CD4-positive, alpha-beta T cell treated with Interleukin-4 for 4 hours (primary cell): ENCODE measurements at places on chromosomes 16 and 17.
A peak's percentile ranks its signal among the peaks of the same experiment; 100 is the strongest.

GRCh38 chr16:74275031-74275636, 21.5 kb upstream of the PSMD7 start:
- DNase-seq = no peak

DNA sequence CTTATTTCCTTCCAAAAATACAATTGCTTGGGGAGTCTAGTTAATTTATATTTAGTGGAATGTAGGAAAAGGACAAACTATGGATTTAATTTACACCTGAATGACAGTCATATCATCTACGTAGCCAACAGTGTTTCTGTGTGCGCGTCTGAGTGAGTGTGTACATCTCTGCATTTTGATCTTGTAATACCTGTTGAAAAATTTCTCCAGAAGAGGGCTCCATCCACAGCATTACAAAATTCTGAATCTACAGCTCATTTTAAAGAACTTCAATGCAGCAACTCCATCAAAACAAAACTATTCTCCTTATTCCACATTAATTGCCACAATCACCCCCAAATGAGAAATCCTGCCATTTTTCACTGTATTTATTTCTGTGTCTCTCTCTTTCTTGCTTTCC, 3.9 kb downstream of the CDH13 start:
- no peak for DNase-seq

GRCh38 chr17:70539132-70539924, 370.0 kb downstream of the KCNJ2 start:
- no peak for DNase-seq

DNA sequence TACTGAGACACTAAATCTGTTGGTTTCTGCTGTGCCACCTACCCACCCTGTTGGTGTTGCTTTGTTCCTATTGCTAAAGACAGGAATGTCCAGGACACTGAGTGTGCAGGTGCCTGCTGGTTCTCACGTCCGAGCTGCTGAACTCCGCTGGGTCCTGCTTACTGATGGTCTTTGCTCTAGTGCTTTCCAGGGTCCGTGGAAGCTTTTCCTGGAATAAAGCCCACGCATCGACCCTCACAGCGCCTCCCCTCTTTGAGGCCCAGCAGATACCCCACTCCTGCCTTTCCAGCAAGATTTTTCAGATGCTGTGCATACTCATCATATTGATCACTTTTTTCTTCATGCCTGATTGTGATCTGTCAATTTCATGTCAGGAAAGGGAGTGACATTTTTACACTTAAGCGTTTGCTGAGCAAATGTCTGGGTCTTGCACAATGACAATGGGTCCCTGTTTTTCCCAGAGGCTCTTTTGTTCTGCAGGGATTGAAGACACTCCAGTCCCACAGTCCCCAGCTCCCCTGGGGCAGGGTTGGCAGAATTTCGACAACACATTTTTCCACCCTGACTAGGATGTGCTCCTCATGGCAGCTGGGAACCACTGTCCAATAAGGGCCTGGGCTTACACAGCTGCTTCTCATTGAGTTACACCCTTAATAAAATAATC, 14.6 kb downstream of the STH start:
- DNase-seq = no peak

DNA sequence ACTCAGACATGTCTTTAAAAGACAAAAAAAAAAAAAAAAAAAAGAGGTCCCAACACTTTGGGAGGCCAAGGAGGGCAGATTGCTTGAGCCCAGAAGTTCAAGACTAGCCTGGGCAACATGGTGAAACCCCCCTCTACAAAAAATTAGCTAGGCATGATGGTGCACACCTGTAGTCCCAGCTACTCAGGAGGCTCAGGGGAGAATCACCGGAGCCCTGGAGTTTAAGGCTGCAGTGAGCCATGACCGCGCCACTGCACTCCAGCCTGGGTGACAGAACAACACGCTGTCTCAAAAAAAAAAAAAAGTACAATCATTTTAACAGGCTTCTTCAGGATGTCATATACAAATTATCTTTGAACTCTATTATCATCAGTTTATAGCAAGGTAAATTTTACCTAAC, 22.0 kb downstream of the C16orf87 start:
- no peak for DNase-seq

GRCh38 chr16:52364500-52364899, 182.4 kb downstream of the TOX3 start:
- DNase-seq = no peak

DNA sequence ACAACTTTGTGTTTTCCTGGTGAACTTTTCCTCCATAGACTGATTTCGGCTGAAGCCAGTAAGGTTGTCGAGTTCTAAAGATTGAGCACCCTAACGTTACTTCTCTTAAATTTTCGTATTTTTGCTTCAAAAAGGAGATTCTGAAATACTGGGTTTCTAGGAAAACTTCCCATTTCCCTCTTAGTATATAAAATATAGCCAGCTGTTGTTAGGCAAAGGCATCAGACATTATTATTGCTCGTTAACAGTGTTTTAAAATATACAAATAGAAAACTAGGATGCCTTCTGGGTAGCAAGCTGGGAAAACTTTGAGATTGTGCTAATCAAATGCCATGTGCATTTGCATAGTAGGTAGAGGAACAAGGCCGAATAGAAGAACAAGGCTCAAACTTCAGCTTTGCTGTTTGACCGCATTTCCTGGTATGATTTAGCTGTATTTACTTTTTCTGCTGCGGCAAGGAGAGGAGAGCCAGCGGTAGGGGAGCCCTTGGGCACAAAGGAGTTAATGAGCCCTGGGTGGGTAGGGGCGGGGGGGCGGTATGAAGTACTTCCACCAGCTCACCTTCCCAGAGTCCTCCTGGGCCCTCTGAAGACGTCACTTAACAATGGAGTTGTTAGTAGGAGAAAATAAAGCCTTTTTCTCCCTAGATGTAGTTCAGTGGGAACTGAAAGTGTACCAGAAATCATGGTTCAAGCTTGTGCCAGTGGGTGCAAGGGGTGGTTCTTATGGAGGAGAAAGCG, 151.9 kb downstream of the MSI2 start:
- no peak for DNase-seq

GRCh38 chr16:57166451-57166850, 19.4 kb downstream of the PSME3IP1 start:
- no peak for DNase-seq

- DNase-seq = no peak
Observed at GRCh38 chr16:69848637-69849545, 86.8 kb downstream of the WWP2 start.

DNA sequence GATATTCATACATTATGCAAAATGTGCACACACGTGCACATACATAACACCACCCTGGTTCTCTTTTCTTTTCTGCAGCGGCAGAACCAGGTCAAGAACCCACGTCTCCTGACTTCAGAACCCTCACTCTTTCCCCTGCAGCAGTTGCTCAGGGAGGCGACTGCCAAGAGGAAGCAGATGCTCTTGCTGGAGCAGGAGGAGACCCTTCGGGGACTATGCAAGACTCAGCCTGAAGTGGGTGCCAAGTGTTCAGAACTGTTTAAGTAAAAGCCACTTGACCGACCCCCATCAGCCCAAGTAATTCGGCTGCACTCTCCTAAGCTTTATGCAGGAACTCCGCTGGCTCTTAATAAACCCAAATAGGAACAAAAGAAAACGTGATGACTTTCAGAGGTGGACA, 193.8 kb downstream of the SLC39A11 start:
- no peak for DNase-seq

DNA sequence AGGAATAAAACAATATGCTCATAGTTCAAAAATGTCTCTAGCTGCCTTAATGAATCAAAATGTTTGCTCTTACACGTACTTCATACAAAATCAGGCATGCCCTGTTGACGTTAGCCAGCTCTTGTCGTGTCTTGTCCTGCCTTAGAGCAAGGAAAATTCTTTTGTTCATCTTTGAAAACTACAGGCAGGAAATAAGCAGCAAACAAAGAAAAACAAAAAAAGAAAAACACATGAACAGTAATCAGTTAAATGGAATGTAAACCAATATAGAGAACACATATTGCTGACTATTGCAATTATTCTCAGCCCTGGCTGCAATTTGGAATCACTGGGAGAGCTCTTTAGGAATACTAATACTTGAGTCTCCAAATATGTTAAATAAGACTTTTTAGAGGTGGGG, 1.7 kb downstream of the CAPNS2 start:
- no peak for DNase-seq

DNA sequence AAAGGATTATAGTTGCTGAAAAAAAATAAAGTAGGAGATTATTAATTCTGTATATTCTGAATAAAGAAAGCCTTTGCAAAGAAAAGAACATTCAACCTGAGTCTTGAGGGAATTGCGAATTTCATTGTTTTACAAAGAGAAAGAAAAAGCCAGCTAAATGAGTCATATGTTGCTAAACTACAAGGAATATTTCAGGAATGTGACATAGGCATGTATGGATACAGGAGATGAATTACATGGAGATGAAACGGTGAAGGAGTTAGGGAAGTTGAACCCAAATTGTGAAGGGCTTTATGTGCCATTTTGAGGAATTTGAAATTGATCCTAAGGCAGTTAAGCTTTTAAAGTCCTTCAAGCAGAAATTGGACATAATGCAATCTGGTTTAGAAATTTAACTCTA, 177.3 kb upstream of the RBL2 start:
- DNase-seq = no peak

GRCh38 chr17:13508896-13509295, 92.8 kb downstream of the HS3ST3A1 start:
- DNase-seq = no peak

- no peak for DNase-seq
Observed at GRCh38 chr17:69141431-69142174, at the start of gene ABCA6. ABCA6 (minus strand) TSS chr17:69141895; CDS start chr17:69140703, 1,192 bp downstream.

GRCh38 chr17:43900183-43900857, 7.0 kb downstream of the MPP2 start:
- peak; percentile 68 for DNase-seq

- no peak for DNase-seq
Observed at GRCh38 chr16:4426722-4427372, 1.2 kb downstream of the DNAJA3 start.

DNA sequence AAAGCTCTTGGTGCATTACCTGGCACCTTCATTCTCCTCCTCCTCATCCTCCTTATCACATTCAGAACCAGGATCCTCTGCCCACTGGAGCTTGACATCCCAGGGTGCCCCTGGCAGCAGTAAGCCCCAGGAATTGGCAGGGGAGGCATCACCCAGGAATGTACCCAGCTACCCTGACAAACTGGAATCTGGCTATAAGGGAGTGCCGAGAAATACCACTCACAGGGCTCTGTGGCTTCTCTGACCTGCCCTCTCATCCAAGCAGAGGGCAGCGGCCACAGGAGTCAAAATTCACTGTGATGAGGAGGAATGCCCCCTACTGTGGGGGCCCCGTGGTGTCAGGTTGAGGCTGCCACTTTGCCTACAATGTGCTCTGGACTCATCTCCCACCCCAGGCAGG, 19.6 kb downstream of the MPP3 start:
- DNase-seq = no peak

DNA sequence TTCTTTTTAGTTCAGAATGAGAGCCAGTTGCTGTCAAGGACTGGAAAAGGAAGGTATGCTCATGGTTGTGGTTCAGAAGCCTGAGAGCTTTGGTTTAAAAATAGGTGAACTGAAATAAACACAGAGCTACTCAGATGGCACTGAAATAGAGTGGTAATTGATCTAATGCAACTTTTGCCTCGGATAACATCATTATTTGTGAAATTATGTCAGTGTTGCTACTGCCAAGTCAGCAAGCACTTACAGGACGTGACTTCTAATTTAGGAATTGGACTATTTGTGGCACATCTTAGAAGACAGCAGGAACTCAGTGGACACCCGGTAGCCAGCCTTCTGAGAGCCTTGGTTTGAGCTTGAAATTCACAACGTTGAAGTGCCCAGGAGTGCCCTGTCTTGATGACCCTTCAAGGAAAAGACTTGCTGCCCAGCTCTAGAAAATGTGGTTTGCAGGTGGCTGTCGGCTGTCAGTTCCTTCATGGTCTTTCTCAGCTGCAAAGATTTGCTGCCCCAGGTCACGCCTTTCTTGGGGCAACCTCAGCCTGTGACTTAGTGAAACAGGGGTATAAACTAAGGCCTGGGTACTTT, 42.0 kb upstream of the XYLT1 start:
- DNase-seq = no peak

GRCh38 chr17:81419319-81419885, 24.1 kb downstream of the BAHCC1 start:
- no peak for DNase-seq

DNA sequence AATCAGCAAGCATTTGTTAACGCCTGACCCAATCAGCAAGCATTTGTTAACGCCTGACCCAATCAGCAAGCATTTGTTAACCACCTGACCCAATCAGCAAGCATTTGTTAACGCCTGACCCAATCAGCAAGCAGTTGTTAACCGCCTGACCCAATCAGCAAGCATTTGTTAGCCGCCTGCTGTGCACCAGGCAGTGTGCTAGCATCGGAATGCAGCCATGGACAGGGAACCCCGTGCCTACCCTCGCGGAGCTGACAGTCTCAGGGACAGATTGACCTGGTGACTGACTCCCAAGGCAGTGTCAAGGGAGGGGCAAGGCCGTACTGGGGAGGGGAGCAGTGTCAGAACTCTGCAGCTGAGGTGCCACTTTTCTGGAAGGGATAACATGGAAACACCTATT, 66.9 kb downstream of the ABR start:
- DNase-seq = no peak

GRCh38 chr17:39641883-39642282, 4.9 kb downstream of the STARD3 start:
- DNase-seq = no peak

DNA sequence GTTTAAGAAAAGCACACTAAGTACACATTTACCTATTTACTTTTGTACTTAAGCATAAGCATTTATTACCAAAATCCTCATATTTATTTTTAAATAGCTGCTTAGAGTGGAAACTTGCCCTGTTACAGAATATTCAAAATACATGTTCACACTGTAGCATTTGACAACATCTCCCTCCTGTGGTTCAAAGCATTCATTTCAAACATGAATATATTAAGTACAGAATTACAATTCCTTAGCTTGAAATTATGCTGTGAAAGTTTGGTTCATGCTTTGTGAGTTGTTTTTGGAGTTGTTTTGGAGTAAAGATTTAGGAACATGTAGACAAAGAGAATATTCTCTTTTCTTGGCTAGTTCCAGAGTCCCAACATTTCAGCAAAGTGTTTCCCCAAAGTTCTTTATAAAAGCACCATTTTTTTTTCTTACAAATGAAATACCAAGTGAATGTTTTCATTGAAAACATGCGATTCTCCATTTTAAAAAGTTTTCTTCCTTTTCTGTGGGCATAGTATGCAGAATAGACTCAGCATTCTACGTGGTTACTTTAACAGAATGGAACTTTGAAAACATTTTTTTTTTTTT, 33.2 kb downstream of the TUBD1 start:
- peak; percentile 62 for DNase-seq

DNA sequence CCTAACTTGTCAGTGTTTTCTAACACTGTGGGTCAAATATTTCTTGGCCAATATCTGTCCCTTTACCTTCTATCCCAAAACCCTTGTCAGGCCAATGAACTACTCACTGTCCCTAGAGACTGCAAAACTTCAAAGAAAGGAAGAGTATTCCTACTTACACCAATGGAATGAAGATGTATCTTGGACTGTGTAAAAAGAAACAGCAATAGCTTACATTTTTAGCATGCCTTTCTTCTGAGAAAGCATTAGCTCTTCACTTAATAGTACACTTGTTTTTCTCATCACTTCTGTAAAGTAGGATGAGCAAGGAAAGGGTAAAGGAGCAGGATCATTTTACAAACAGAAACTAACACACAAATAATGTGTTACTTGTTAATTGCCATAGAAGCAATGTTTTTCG, 73.9 kb downstream of the STH start:
- no peak for DNase-seq

GRCh38 chr16:69870761-69871160, 80.4 kb upstream of the CLEC18A start:
- no peak for DNase-seq

- no peak for DNase-seq
Observed at GRCh38 chr17:46039592-46040186, 40.6 kb downstream of the STH start.
